ENCODE measurements at places on chromosomes 2 and 18.

DNA sequence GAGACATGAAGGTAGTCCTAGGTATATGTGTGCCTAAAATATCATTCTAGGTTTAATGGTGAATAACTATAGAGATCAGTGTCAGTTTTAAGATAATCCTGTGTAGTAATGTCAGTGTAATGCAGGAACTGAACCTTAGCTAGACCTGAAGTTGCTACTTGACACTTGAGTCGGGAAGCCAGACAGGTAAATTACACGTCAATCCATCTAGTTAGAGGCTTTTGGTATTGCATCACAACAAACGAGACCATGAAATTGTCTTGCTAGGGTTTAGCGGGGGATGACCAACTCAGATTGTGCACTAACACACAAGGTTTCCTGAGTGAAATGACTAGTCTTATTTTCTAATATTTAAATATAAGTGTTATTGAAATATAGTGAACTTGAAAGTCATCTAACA, 2.0 kb downstream of the YPEL5 start:
- DNase-seq = no peak

GRCh38 chr2:179444056-179444455, 179.4 kb upstream of the SESTD1 start:
- no peak for DNase-seq

GRCh38 chr2:85917887-85918795, 29.4 kb upstream of the ST3GAL5 start:
- DNase-seq = no peak

GRCh38 chr2:164138750-164139149, 402.9 kb upstream of the FIGN start:
- no peak for DNase-seq

DNA sequence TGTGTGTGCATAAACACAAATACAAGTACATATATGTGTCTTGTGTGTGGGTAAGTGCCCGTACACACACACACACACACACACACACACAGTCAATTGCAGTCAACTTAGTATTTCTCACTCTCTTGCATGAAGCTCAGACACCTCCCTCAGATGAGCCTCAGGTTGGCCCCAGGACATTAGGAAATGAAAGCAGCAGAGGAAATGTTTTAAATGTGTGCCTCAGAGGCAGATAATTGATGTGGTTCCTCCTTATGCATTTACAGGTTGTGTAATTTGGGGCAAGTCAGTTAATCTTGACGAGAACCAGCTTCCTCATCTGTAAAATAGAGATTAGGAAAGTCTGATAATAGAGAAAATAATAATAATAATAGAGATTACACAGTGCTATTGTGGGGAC, 814.0 kb upstream of the ID2 start:
- DNase-seq = no peak

- no peak for DNase-seq
These were observed 56.9 kb downstream of the RHBDD1 start for GRCh38 chr2:226892729-226893128.

DNA sequence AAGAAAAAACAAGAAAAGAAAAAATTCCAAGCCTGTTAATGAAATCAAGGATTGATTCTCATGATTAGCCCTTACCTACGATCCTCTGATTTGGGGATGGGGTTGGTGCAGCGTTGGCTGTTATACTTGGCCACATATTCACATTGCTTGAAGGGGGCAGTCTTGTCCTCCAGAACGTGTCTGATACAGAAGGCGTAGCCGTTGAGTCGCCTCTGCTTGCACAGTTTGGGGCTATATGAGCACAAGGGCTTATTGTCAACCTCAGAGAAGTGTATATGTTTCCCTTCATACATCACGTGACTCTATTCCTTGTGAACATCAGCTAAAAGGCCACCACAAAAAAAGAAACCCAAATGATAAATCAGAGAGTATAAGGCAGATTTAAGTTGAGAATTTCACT, 23.2 kb downstream of the INO80D start:
- DNase-seq = no peak

DNA sequence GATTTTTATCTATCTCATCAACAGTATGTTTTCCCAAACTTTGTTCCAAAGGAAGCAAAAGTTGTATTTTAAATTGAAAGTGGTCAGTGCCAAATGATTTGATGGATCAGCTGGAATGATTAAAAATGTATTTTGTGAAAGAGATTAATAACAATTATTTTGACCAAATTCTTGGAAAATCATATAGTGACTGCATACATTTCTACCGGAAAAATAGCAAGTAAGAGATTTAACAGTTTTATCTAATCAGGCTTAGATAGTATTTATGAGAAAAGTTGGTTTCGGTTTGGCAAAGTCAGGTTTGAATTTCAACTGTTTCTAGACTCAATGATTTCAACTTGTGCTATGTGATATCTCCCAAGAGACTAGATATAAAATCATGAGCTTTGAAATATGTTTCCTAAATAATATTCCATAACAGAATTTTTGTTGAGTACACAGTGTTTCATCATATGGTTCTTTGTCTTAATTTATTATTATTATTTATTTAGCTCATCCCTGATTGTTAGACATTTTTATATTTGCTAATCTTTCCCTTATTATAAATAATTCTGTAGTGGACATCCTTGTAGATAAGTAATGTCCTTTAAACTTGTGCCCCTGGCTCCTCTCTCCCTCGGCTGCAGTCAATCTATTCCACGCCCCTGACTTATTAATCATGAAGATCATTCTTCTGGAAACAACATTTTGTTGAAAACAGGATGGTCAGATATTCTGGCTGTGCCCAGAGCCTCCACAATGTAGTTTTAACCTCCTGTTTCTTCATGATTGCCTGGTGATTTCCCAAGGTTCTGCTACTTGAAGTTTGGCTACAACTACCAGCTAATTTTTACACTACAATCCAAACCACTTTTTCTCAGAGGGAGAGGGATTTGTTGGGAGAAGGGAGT, 520.7 kb upstream of the TCF4 start:
- no peak for DNase-seq

DNA sequence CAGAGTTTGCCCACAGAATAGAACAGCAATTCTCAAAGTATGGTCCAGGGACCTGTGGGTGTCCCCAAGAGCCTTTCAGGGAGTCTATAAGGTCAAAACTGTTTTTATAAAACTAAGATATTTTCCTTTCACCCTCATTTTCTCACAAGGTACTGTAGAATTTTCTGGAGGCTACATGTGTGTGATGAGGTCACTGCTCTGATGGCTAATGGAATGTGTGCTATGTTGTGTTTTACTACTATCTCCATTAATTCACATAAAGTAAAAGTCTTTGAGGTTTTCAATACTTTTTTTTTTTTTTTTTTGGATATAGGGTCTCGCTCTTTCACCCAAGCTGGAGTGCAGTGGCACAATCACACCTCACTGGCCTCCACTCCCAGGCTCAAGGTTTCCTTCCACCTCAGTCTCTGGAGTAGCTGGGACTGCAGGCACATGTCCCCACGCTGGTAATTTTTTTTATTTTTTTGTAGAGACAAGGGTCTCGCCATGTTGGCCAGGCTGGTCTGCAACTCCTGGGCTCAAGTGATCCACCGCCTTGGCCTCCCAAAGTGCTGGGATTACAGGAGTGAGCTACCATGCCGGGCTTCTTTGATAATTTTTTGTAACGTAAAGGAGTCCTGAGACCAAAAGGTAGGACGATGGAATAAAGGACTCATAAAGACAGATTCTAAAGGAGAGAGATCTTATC, 1.8 kb downstream of the TRABD2A start:
- no peak for DNase-seq

- no peak for DNase-seq
These were observed 360.3 kb downstream of the TGIF1 start for GRCh38 chr18:3810296-3810695.
